ENCODE measurements at places on chromosomes 12 and 14.

DNA sequence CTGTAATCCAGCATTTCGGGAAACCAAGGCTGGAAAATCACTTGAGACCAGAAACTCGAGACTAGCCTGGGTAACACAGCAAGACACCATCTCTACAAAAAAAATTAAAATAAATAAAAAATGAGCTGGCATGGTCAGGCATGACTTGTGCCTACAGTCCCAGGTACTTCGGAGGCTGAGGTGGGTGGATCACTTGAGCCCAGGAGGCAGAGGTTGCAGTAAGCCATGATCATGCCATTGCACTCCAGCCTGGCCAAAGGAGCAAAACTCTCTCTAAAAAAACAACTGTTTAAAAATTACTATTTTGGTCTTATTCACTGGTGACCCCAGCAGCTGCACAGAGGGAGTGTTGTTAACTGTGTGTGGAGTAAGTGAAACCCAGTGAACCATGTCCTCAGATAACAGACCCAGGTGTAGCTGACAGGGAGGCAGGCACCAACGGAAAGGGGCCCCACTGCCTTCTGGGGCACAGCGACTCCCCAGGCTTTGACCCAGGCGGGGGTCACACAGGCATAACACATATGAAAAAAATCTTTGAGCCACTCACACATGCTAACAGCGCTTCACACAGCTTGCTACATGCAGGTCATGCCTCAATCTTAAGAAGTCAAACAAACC, 12.1 kb downstream of the DDX54 start:
- no peak overlapping the region for H3K27ac ChIP-seq
- H3K4me3 ChIP-seq, result no peak overlapping the region
- DNase-seq, result no peak

DNA sequence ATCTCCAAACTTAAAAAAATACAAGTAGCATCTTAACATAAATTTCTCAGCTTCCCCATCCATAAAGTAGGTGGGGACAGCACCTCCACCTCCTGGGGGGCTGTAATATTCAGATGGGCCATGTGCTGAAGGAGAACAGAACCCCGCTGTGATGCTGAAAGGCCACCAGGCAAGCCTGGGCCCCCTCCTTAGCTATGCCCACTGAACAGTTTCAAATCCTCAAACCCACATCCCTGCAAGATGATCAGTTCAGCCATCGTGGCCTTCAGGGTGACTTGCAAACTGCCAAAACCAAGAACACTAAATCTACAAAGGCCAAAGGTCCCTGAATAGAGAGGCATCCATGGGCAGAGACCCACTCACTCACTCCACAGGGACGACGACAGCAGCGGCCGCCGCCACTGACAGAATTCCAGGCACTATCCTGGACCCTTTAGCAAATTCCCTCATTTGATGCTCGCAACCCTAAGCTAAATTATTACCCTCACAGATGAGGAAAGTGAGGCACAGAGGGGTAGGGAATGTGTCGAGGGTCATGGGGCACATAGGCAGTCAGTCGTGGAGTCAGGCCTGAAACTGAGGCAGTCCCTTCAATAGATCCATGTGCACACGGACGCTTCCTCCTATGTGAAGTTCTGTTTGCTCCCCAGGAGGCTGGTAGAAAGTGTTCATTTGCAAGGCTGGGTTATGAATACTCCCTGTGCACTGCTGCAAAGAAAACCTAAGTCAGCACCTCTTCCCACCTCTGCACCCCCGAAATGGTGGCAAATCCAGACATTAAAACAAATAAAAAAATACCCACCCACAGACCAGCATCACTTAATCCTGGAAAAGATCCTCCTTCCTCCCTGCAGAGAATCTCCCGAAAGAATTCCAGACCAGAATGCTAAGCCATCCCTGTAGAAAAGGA, 5.9 kb downstream of the ITPK1 start:
- DNase-seq, result no peak
- H3K36me3 ChIP-seq, result no peaks in the 10 kb centered on the region
- peaks cover 24% of the 10 kb centered on the region for H3K4me1 ChIP-seq
- no peaks in the 10 kb centered on the region for H3K27me3 ChIP-seq
- H3K4me3 ChIP-seq, result no peak overlapping the region
- H3K27ac ChIP-seq, result no peak overlapping the region

GRCh38 chr14:75877884-75878283, 103.9 kb downstream of the TGFB3 start:
- H3K4me1 ChIP-seq, result no peaks in the 10 kb centered on the region
- H3K36me3 ChIP-seq, result no peaks in the 10 kb centered on the region
- H3K27ac ChIP-seq, result no peak overlapping the region
- no peak overlapping the region for H3K4me3 ChIP-seq

- H3K36me3 ChIP-seq, result no peaks in the 10 kb centered on the region
- peaks cover 35% of the 10 kb centered on the region for H3K4me1 ChIP-seq
- no peak overlapping the region for H3K27ac ChIP-seq
- no peak for DNase-seq
- H3K27me3 ChIP-seq, result no peaks in the 10 kb centered on the region
Observed at GRCh38 chr12:110270125-110270962, 10.7 kb upstream of the ATP2A2 start.

- no peak for DNase-seq
- H3K27ac ChIP-seq, result no peak overlapping the region
- no peak overlapping the region for H3K4me3 ChIP-seq
- peaks cover 34% of the 10 kb centered on the region for H3K4me1 ChIP-seq
- no peaks in the 10 kb centered on the region for H3K27me3 ChIP-seq
- no peaks in the 10 kb centered on the region for H3K36me3 ChIP-seq
Observed at GRCh38 chr12:116408489-116409250, 131.2 kb upstream of the MED13L start.

GRCh38 chr14:77682158-77682553, 25.7 kb downstream of the ALKBH1 start:
- no peak for DNase-seq
- no peak overlapping the region for H3K27ac ChIP-seq
- peaks cover 8% of the 10 kb centered on the region for H3K4me1 ChIP-seq

DNA sequence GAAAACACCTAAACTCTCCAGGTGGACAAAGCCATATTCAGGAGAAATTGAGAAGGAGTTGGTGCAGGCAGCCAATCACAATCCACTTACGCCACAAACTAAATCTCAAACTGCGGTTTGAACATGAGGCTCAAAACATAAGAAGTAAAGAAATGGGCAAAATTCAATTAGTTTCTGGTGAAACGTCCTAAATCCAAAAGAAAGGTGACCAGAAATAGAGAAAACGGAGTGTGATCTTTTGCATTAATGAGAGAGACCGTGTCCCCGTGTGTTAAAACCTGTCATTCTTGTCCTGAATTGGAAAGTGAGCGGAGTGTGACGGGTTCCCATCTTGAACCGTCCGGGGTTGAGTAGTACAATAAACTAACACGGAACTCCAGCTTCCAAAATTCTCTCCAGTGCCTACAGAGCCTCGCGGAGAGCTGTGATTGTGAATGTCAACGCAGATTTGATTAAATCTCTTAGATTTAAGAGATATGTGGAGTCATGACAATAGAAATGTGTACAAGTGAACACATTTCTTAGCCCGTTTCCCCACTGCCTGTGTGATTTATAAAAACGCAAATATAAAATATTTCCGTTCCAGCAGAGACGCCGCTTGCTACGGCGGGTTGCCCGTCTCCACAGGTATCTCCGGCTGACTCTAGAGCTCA, 595 bp upstream of the METAP2 start:
- H3K27ac ChIP-seq, result peak overlapping the region; percentile 97
- H3K27me3 ChIP-seq, result no peaks in the 10 kb centered on the region
- DNase-seq, result no peak
- peaks cover 14% of the 10 kb centered on the region for H3K36me3 ChIP-seq
- H3K4me3 ChIP-seq, result peak overlapping the region; percentile 96
- H3K4me1 ChIP-seq, result peaks cover 39% of the 10 kb centered on the region

- no peak for DNase-seq
- no peaks in the 10 kb centered on the region for H3K36me3 ChIP-seq
- peaks cover 22% of the 10 kb centered on the region for H3K27me3 ChIP-seq
Observed at GRCh38 chr14:102544046-102544746, 34.6 kb upstream of the ANKRD9 start.

GRCh38 chr14:50389668-50390441, 6.8 kb downstream of the CDKL1 start:
- H3K4me3 ChIP-seq, result no peak overlapping the region
- no peaks in the 10 kb centered on the region for H3K36me3 ChIP-seq
- no peaks in the 10 kb centered on the region for H3K4me1 ChIP-seq
- H3K27ac ChIP-seq, result no peak overlapping the region
- H3K27me3 ChIP-seq, result no peaks in the 10 kb centered on the region
- no peak for DNase-seq

DNA sequence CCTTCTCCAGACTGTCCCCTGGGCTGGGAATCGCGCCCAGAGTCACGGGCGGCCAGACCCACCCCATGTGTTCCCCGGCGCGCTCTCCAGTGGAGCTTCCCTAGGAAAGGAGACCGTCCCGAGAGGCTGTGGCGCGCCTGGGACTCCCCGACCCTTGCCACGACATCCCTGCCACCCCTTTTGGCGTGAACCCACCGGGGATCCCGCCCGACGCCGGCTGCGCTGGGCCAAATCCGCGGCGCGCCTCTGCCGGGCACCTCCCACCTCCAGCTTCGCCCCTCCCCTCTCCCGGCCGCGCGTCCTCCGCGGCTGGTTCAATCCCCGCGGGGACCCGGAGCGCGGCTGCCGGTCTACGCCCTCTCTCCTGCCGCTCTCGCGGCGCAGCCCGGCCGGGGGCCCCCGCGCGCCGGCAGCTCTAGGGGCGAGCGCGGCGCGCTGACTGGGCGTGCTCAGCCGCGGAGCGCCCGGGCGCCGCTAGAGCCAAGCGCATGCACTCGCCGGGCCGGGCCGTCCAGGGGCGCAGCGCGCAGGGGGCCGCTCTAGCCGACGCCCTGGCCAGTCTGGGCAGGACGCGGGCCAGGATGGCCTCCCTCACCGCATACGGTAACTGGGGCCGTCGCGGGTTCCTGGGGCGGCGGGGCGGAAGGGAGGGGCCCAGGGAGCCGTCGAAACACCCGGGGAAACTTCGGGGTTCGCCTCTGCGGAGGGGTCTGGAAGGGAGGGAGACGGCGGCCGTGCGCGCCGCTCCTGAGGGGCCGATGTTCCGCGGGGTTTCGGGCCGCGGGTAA, 77.4 kb upstream of the ANO4 start:
- peaks cover 13% of the 10 kb centered on the region for H3K4me1 ChIP-seq
- peaks cover 55% of the 10 kb centered on the region for H3K27me3 ChIP-seq
- H3K36me3 ChIP-seq, result no peaks in the 10 kb centered on the region
- H3K27ac ChIP-seq, result no peak overlapping the region

DNA sequence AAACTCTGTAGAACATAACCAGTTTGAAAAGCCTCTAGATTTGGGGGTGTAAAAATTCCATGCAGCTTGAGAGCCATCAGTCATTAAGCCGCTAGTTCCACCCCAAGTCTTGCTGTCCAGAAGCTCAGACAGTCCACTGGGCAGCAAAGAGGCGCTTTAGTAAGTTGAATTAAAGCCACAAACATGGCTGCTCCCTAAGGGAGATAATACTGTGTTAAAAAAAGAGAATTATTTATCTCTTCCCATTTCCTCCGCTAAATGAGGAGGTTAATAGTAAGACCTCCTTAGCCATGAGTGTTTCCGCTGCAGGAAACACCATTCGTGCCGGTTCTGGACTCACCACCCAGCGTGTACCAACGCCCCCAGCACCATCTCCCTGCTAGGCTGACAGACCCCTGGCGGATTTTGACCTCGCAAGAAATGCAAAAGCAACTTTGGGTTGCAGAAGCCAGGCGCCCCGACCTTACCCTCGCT, 536 bp downstream of the TM7SF3 start:
- H3K4me3 ChIP-seq, result peak overlapping the region; percentile 95
- H3K27me3 ChIP-seq, result no peaks in the 10 kb centered on the region
- DNase-seq, result peak; percentile 76
- H3K36me3 ChIP-seq, result no peaks in the 10 kb centered on the region

DNA sequence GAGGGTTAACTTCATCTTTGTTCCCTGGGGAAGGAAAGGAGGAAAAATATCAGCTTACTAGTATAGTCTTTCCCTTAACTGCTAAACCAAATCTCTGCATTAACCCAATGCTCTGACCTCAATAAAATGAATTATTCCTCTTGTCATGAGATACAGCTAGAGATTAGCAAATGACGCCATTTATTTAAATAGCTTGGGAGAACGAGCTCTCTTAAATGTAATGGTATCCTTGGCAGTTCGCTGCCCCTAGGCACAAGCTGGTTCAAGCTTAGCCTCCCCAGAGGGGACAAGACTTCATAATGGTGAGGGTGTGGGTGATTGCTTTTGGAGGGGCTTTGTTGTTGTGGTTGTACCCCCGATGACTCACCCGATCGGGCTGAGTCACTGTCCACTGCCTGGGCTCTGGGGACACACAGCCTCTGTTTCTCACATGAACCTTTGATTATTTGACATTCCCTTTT, 19.6 kb downstream of the FNTB start:
- peaks cover 3% of the 10 kb centered on the region for H3K4me1 ChIP-seq
- H3K27ac ChIP-seq, result no peak overlapping the region
- H3K27me3 ChIP-seq, result no peaks in the 10 kb centered on the region
- DNase-seq, result no peak
- no peaks in the 10 kb centered on the region for H3K36me3 ChIP-seq

DNA sequence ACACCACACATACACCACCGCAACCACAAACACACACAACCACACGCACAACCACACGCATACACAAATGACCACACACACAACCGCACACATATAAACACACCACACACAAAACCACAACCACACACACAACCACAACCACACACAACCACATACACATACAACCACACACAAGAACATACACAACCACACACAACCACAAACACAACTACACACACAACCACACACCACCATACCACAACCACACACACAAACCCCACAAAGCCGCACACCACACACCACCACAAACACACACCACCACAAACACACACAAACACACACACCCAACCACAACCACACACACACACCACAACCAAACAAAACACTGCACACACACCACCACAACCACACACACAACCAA, 107.5 kb upstream of the FZD10 start:
- no peaks in the 10 kb centered on the region for H3K4me1 ChIP-seq
- H3K4me3 ChIP-seq, result no peak overlapping the region
- peaks cover 7% of the 10 kb centered on the region for H3K27me3 ChIP-seq
- DNase-seq, result no peak
- H3K27ac ChIP-seq, result no peak overlapping the region
- H3K36me3 ChIP-seq, result no peaks in the 10 kb centered on the region

GRCh38 chr14:42944284-42944683, 1337.6 kb downstream of the LRFN5 start:
- no peaks in the 10 kb centered on the region for H3K27me3 ChIP-seq
- no peak overlapping the region for H3K4me3 ChIP-seq
- H3K4me1 ChIP-seq, result no peaks in the 10 kb centered on the region
- no peak overlapping the region for H3K27ac ChIP-seq
- no peaks in the 10 kb centered on the region for H3K36me3 ChIP-seq

- no peaks in the 10 kb centered on the region for H3K36me3 ChIP-seq
- H3K4me1 ChIP-seq, result no peaks in the 10 kb centered on the region
- no peak overlapping the region for H3K27ac ChIP-seq
- H3K4me3 ChIP-seq, result no peak overlapping the region
- H3K27me3 ChIP-seq, result no peaks in the 10 kb centered on the region
- no peak for DNase-seq
Observed at GRCh38 chr12:9773216-9773877, 12.6 kb upstream of the CD69 start.
